Thymus (tissue), 14 donors: ENCODE measurements at places on chromosomes 13 and 19. TPM values are rescaled to one million over a fixed set of nuclear protein-coding genes. Genes with fewer than 3 reads are reported as not detected.

DNA sequence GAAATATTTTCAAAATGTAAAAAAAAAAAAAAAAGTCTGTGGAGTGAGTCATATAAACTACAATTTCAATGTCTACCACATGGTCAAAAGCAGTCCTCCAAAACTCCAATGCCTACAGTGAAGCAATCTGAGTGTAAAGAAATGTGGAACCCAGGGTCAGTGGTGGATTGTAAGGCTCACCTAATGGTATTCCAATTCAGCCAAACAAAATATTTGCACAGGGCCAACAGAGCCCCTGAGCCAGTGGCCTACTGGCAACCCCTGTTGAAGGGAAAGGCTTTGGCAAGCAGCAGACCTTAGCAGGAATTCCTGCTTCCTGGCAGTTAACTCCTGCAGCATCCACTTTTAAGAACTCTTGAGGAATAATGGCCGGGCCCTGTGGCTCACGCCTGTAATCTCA lies 3.4 kb downstream of the DNMT1 start:
- peaks cover 26% of the 10 kb centered on the region for H3K36me3 ChIP-seq
- H3K27ac ChIP-seq, result no peak overlapping the region
- no peaks in the 10 kb centered on the region for H3K27me3 ChIP-seq
- H3K4me1 ChIP-seq, result peaks cover 21% of the 10 kb centered on the region

DNA sequence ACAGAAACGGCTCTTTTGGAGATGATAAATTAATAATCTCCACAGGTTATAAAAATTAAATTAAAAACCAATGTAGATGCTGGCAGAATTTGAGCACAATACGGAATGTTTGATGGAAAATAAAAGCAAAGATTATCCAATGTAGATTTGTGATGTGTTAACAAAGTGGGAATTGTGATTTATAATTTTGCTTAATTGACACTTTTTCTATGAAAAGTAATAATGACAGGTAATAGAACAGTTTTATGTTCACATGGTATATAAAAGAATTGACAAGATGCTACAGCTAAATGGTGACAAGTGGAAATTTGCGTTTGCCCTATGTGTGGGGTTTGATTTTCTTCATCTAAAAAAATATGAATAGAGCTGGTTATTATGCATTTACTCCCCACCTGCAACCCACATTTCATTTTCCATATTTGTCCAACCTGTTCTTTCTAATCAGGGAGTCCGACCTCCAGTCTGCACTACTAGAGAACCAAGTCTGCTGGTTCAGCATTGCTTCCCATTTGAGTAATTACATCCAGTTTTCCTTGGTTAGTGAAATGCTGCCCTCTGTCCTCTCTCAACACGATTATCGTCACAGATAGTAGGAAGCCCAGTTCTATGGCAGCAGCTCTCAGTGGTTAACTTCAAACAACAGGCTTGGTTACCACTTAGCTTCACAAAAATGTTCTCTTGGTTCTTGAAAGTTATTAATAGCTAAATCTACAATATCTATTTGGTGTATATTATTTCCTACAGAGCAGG lies 61.4 kb upstream of the SLITRK1 start:
- H3K4me3 ChIP-seq, result no peak overlapping the region
- DNase-seq, result no peak
- H3K27ac ChIP-seq, result no peak overlapping the region
- no peaks in the 10 kb centered on the region for H3K36me3 ChIP-seq

DNA sequence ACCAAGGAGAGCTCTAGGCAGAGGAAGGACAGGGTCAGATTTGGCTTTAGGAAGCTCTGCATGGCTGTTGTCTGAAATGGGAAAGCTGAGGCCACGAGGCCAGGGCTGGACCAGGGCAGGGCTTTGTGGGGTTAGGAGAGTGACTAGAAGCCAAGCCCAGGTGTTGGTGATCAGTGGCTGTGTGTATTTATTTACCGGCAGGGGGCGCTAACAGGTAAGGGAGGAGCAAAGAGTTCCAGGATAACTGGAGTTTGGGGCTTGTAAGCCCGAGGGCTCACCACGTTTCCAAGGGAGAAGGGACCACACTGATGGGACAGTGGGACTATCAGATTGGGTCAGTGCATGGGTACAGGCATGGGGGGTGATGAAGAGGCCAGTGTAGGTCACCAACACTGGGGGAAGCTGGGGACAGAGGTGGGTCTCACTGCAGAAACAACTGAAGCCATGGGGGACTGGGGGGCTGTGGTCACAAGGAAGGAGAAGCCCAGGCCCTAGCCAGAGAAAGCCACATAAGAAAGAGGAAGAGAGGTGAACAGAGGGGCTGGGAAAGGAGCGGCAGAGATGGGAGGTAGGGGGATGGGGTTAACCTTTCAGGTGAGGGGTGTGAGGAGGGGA lies 3.9 kb downstream of the TMEM147 start:
- peak; percentile 63 for DNase-seq
- no peak overlapping the region for H3K27ac ChIP-seq
- peaks cover 19% of the 10 kb centered on the region for H3K4me1 ChIP-seq
- no peaks in the 10 kb centered on the region for H3K27me3 ChIP-seq
- no peak overlapping the region for H3K4me3 ChIP-seq

- H3K36me3 ChIP-seq, result no peaks in the 10 kb centered on the region
- no peaks in the 10 kb centered on the region for H3K4me1 ChIP-seq
These were observed 1832.8 kb upstream of the MIR17HG start for GRCh38 chr13:89514534-89515312.

GRCh38 chr13:28820099-28821051 lies at the start of gene MTUS2:
TSS of gene MTUS2 (plus strand) at chr13:28820339.
- no peak for DNase-seq
- peaks cover 48% of the 10 kb centered on the region for H3K27me3 ChIP-seq

DNA sequence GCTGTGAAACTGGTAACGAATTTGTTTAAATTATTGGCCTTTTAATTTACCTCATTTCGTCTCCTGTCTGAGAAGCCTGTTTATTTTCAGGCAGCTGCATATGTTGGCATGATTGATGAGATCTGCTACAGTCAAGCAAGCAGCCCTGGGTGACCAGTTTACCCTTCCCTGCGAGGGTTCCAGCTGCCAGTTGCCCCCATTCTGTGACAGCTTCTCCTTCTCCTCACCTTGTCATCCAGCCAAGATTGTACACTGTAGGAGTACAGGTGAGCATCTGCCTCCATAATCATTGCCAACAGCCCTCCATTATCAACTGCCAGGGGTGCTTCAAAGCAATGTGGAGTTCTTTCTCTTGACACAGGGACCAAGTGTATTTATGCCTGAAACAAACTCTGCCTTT lies 1979.9 kb upstream of the PRR20A start:
- no peak overlapping the region for H3K27ac ChIP-seq
- no peaks in the 10 kb centered on the region for H3K36me3 ChIP-seq
- H3K4me3 ChIP-seq, result no peak overlapping the region

DNA sequence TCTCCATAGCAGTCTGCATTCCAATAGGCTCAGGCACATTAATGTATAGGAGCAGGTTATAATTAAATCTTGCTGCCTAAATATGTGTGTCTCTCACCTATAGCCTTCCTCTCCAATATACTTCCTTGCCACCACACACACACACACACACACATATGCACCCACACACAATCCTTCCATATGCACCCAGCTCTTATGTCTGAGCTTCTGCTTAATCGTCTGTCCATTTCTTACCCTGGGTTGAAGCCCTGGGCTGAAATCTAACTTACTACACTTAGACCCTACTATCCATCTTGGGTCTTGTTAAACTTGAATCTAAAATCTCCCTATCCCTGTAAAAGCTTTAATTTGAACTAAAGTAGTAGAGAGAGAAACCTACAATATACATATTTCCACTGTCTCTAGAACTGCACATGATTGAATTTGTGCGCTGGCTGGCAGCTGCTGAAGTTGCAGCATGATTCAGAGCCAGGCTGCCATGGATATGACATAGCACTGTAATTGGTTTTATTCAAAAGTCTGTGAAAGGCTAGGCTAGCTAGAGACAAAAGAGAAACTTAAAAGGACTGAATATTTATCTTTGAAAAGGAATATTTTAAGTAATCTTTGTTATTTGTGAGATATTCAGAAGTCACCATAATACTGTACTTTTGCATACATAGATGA lies 25.7 kb upstream of the FREM2 start:
- no peaks in the 10 kb centered on the region for H3K27me3 ChIP-seq
- no peaks in the 10 kb centered on the region for H3K36me3 ChIP-seq
- no peak overlapping the region for H3K4me3 ChIP-seq

GRCh38 chr19:41223431-41224234 lies 4.6 kb downstream of the AXL start:
- DNase-seq, result no peak
- no peaks in the 10 kb centered on the region for H3K36me3 ChIP-seq
- H3K4me1 ChIP-seq, result peaks cover 8% of the 10 kb centered on the region
- no peak overlapping the region for H3K4me3 ChIP-seq

DNA sequence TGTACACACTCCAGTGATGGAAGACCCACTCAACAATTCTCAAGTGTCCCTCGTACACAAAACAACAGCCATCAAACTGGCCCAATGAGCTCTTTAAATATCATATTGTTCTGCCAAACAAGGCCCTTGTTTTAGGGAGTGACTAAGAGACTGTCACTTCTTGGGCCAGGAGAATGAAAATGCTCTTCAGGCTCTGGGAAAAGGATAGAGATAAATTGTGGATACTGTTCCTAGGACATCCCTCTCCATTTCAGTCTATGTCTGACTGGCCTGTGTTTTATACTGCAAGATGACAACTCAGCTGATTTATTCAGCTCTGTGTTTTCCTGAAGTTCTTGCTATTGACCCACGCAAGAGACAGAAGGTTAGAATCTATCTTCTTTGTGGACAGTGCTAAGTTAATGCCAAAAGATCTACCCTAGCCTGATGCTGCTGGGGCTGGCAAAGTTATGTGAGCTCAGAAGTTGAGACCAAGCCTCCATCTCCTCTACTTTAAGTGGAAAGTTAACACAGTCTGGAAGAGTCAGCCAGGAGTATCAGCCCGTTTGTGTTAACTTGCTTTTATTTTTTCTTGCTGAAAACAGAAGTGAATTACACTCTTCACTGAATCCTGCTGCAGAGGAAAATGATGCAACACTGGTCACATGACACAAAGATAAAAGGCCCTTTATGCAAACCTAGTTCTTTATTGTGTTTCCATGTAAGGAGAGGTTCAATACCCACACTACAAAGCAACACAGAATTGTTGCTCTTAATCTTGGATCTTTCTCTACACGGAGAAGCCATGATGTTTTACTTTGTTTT lies 14.6 kb downstream of the FRY start:
- peak; percentile 84 for DNase-seq
- peaks cover 7% of the 10 kb centered on the region for H3K4me1 ChIP-seq
- no peak overlapping the region for H3K4me3 ChIP-seq

GRCh38 chr19:39516270-39516669 lies 1.3 kb downstream of the SELENOV start:
- peaks cover 37% of the 10 kb centered on the region for H3K27me3 ChIP-seq
- H3K4me1 ChIP-seq, result peaks cover 9% of the 10 kb centered on the region
- DNase-seq, result no peak
- no peak overlapping the region for H3K4me3 ChIP-seq

DNA sequence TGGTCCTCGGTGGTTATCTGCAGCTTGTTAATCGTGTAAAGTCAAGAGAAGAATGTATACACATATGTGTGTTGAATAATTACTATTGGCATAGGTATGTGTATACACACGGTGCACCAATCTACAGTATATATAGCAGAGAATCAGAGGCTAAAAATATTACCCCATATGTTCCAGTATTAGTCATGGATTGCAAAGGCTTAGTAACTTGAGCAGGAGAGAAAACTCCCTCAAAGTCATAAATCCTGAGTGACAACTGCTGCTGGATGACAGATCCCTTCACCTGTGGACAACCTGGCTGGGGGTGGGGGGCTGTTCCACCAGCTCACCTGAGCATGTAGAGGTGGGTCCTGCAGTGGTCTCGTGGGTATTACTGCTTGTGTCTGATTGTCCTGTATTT lies 185.0 kb downstream of the ZNF536 start:
- H3K4me1 ChIP-seq, result no peaks in the 10 kb centered on the region
- no peaks in the 10 kb centered on the region for H3K27me3 ChIP-seq
- no peak overlapping the region for H3K4me3 ChIP-seq
- no peak for DNase-seq
- no peak overlapping the region for H3K27ac ChIP-seq

DNA sequence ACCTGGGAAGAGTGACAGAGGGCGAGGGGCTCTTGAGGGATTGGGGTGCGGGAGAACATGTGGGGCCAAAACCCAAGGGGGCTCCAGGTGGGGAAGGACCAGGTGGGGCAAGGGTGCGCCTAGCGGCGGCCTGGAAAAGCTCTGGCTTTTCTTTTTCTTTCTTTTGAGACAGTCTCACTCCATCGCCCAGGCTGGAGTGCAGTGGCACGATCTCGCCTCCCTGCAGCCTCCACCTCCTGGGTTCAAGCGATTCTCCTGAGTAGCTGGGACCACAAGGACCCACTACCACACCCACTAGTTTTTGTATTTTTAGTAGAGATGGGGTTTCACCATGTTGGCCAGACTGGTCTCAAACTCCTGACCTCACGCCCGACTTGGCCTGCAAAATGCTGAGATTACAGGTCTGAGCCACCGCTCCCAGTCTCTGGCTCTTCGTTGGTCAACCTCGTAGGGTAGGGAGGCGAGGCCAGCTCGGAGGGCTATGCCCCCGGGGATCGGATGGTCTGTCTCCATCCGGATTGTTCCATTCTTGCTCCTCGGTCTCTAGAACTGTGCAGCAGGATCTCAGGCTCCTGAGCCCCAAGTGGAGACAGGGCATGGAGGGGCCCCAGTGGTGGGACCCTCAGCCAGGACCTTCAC lies 3.7 kb downstream of the GADD45B start:
- H3K27me3 ChIP-seq, result peaks cover 45% of the 10 kb centered on the region
- H3K4me1 ChIP-seq, result peaks cover 16% of the 10 kb centered on the region
- peak overlapping the region; percentile 99 for H3K4me3 ChIP-seq
- no peak overlapping the region for H3K27ac ChIP-seq
- peaks cover 4% of the 10 kb centered on the region for H3K36me3 ChIP-seq

- DNase-seq, result no peak
- H3K27me3 ChIP-seq, result peaks cover 3% of the 10 kb centered on the region
- no peaks in the 10 kb centered on the region for H3K36me3 ChIP-seq
- no peak overlapping the region for H3K4me3 ChIP-seq
These were observed 10.0 kb downstream of the CAMSAP3 start for GRCh38 chr19:7605490-7606222.

Gene NOTCH3
- 14.8 TPM for total RNA-seq

Gene DAND5
- 0.09 TPM for total RNA-seq

Gene SPRED3
- total RNA-seq, result under 0.01 TPM

Gene CNOT3
- total RNA-seq, result 7.6 TPM

Gene CLDND2
- total RNA-seq, result 0.76 TPM
